Heart left ventricle (tissue), 16 donors: ENCODE measurements at places on chromosomes 5 and 9. TPM values are rescaled to one million over a fixed set of nuclear protein-coding genes. Genes with fewer than 3 reads are reported as not detected.

DNA sequence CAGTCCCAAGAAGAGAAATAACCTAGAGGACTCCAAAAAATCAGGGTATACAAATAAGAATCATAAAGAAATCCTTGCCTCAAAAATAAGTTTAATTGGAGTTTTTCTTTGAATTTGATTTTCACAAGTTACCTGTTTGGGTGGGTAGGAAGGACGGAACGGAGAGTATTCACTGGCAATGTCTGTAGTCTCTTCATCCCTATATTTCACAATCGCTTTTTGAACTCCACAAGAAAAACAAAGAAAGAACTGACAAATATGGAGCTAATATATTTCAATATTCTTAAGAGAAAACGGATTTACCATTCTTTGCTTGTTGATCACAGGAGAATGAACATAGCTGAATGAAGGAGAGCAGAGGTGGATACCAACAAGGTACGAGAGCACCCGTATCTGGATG lies 30.1 kb downstream of the MTMR12 start:
- no peak overlapping the region for H3K4me3 ChIP-seq
- DNase-seq = no peak
- peaks cover 22% of the 10 kb centered on the region for H3K4me1 ChIP-seq
- H3K27me3 ChIP-seq = no peaks in the 10 kb centered on the region

GRCh38 chr9:87618226-87618625 lies 107.7 kb upstream of the CTSL start:
- H3K27ac ChIP-seq = no peak overlapping the region
- no peaks in the 10 kb centered on the region for H3K4me1 ChIP-seq
- H3K27me3 ChIP-seq = no peaks in the 10 kb centered on the region
- DNase-seq = no peak

ADAMTSL1 gene
- total RNA-seq = 1.5 TPM

SPTLC1 gene
- total RNA-seq = 31.1 TPM

IFNA2 gene
- total RNA-seq = not detected

DNA sequence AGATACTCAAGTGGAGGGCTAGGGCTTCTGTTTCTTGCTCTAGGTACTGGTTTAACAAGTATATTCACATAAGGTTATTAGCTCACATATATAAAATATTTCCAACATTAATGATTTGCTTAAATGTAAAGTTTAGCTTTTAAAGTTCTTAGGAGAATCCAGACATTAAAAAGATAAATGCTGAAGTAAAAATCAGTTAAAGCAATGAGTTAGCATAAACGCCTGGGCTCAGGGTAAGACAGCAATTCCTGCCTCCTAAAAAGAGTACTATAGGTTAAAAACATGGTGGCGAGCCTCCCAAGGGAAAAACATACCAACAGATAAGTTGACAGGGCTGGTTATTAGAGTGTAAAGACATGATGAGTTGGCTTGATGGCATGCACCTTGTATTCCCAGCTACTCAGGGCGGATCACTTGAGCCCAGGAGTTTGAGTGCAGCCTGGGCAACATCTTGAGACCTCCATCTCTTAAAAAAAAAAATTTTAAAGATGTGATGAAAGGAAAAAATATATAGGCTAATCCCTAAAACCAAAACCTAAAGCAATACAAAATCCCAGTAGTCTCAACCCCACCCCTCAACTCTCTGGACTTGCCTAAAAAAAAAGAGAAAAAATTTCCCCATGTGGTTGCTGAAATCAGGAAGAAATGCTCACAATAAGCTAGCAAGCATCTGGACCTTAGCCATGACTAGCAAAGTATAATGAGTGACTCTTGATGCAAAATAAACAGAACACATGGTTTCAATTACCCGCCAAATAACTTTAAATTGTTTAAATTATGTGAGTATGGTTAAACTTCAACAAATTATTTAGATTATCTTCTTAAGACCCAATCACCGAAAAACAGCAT lies 3.6 kb downstream of the GOLPH3 start:
- H3K4me3 ChIP-seq = no peak overlapping the region
- no peak for DNase-seq
- peaks cover 55% of the 10 kb centered on the region for H3K36me3 ChIP-seq
- H3K27me3 ChIP-seq = no peaks in the 10 kb centered on the region

GRCh38 chr5:178462816-178463215 lies 127.4 kb downstream of the COL23A1 start:
- H3K36me3 ChIP-seq = no peaks in the 10 kb centered on the region
- H3K27ac ChIP-seq = no peak overlapping the region
- no peak for DNase-seq
- H3K27me3 ChIP-seq = no peaks in the 10 kb centered on the region

HAVCR2 gene
- 2.7 TPM for total RNA-seq

- no peaks in the 10 kb centered on the region for H3K27me3 ChIP-seq
- no peak for DNase-seq
- no peaks in the 10 kb centered on the region for H3K4me1 ChIP-seq
- no peaks in the 10 kb centered on the region for H3K36me3 ChIP-seq
These were observed 51.5 kb downstream of the KLF9 start for GRCh38 chr9:70362952-70363351.

DNA sequence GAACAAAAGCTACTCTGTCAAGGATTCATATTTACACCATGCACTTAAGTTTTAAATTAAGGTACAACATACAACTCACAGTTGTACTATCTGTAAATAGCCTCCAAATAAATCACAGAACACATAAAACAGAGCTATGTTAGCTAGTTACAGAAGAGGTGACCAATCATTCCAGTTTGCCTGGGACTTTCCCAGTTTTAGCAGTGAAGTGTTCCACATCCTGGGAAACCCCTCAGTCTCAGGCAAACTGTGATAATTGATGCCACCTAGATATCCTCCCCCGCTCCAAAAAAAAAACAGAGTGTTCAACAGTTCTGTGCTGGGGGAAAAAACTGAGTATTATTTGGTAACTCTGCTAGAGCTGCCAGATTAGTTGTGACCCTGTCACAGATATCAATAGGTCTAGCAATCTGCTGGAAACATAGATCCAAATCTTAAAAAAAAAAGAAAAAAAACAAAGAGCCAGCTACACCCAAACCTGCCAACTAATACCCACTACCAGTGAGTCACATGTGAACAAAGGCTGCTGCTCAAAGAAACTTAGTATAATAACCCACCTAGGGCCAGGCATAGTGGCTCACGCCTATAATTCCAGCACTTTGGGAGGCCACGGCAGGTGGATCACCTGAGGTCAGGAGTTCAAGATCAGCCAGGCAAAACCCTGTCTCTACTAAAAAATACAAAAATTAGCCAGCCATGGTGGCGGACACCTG lies 5.7 kb downstream of the TBCA start:
- no peaks in the 10 kb centered on the region for H3K27me3 ChIP-seq
- H3K27ac ChIP-seq = no peak overlapping the region
- no peak overlapping the region for H3K4me3 ChIP-seq

DNA sequence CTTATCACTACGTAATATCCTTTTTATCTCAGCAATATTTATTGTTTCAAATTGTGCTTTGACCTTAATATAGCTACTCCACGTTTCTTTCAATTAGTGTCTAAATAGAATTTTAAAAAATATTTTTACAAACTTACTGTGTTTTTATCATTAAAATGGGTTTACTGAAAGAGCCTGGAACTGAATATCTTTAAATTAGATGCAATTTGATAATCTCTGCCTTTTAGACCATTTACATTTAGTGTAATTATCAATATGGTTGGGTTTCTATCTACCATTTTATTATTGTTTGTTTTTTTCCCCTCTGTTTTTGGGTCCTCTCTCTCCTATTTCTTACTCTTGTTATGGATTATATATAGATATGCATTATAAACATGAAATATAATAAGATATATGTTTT lies 327.8 kb downstream of the IRX2 start:
- H3K27me3 ChIP-seq = no peaks in the 10 kb centered on the region
- no peak overlapping the region for H3K27ac ChIP-seq
- no peak for DNase-seq
- H3K4me1 ChIP-seq = no peaks in the 10 kb centered on the region
- no peaks in the 10 kb centered on the region for H3K36me3 ChIP-seq

FOXD4L5 gene
- not detected for total RNA-seq

GRCh38 chr9:112912636-112913035 lies 22.0 kb upstream of the SLC46A2 start:
- no peak overlapping the region for H3K4me3 ChIP-seq
- no peak overlapping the region for H3K27ac ChIP-seq
- H3K4me1 ChIP-seq = peaks cover 5% of the 10 kb centered on the region

GRCh38 chr5:56735849-56736641 lies 79.3 kb upstream of the MAP3K1 start:
- H3K27ac ChIP-seq = no peak overlapping the region
- H3K36me3 ChIP-seq = no peaks in the 10 kb centered on the region
- peaks cover 19% of the 10 kb centered on the region for H3K4me1 ChIP-seq
- H3K27me3 ChIP-seq = no peaks in the 10 kb centered on the region
- H3K4me3 ChIP-seq = no peak overlapping the region
- no peak for DNase-seq

DNA sequence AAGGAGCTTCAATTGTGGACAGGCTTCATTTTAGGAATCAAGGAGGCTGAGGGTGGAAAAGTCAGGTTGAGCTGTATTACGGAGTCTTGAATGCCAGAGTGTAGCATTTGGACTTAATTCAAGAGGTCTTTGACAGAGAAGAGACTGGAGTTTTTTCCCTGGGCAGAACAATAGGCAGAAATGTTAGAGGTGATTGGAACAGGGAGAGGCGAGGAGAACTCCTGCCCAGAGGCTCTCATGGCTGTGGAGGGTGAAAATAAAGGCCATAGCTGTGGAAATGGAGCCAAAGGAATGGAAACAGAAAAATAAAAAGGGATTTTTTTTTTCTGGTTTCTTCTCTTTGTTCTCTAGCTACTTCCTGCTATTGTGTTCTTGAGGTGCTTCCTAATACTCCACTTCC lies 3.7 kb upstream of the IFNB1 start:
- peaks cover 18% of the 10 kb centered on the region for H3K4me1 ChIP-seq
- H3K27me3 ChIP-seq = no peaks in the 10 kb centered on the region
- no peaks in the 10 kb centered on the region for H3K36me3 ChIP-seq
- H3K27ac ChIP-seq = no peak overlapping the region
- no peak for DNase-seq

- H3K27me3 ChIP-seq = no peaks in the 10 kb centered on the region
- peaks cover 9% of the 10 kb centered on the region for H3K4me1 ChIP-seq
These were observed 45.9 kb upstream of the NRARP start for GRCh38 chr9:137347928-137348327.

DNA sequence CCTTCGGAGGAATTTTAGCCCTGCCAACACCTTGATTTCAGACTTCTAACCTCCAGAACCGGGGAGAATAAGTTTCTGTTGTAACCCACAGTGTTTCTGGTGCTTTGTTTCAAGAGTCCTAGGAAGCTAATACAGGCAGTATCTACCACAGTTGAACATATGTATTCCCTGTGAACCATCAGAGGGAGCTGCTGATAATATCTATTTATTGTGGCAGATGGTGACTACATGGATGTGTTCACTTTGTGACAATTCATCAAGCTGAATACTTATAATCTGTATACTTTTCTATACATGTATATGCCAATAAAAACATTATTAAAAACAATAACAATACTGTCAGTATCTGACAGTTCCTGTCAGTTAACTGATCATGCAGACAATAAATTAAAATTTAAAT lies 137.2 kb upstream of the GNA14 start:
- DNase-seq = no peak
- H3K27ac ChIP-seq = no peak overlapping the region
- H3K36me3 ChIP-seq = no peaks in the 10 kb centered on the region
- no peaks in the 10 kb centered on the region for H3K4me1 ChIP-seq

DNA sequence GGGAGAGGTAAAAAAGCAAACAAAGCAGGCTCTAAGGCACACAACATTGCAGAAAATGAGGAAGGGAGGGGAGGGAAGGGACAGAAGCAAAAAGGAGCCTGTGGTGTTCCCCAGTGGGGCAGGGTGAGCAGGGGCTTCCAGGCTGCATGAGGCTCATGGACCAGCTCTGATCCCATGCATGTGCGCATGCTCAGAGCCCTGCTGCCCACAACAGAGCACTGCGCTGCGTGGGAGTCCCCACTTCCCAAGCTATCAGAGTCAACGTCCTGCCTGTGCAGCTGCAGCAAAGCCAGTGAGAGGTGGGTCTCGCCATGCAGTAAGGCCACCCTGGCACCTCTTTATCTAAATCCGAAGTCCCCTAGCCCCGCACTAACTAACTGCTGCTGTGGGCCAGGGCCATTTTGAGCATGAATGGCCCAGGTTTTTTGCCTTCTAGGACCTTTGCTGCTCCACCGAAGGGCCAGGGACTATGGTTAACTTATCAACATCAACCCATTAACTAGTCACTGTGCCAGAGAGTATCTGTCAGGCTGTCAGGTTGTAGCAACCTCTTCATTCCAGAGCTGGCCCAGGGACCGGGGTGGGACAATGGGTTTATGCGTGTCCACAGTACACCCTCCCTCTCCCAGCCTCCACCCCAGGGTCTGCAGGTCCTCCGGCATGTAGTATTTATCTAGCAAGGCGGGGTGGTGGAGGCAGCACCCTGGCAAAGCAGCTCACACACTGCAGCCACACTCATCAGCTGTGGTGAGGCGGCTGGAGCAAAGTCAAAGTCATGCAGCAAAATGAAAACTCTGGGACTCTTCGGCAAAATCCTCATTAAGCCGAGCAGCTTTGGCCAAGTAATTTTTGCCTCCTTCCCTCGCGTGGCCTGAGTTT lies 123.6 kb downstream of the SAXO1 start:
- no peaks in the 10 kb centered on the region for H3K4me1 ChIP-seq
- H3K27me3 ChIP-seq = no peaks in the 10 kb centered on the region
- H3K4me3 ChIP-seq = no peak overlapping the region
- no peak for DNase-seq

DNA sequence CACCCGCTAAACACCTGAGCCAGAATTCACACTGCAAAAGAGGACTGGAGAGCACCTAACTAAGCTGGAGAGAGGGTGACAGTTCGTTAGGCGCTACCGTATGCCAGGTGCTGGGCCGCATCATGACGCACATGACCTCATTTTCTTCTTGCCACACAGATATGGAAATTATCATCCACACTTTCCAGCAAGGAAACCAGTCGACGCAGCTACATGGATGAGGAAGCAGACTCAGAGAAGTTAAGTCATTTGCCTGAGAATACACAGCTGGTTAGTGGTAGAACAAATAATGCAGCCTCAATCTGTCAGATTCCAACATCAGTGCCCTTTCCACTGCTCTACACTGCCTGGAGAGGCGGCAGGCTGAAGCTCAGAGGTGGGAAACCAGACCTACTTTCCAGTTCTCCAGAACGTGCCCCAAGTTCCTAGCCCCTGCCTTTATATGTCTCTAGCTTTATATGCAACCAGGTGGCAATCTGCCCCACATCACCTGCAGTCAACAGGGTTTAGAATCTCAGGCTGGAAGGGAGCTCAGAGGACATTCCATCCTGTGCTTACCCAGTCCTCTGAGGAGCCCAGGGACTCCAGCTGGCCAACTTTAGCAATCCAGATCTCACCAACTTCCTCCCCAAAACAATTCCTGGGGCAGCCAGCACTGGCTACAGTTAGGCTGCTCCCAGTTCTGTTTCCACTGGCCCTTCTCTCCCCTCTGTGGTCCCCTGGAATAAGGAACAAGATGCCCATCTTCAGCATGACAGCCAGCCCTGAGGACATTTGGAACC lies 8.8 kb downstream of the TNIP1 start:
- no peaks in the 10 kb centered on the region for H3K36me3 ChIP-seq
- H3K4me3 ChIP-seq = no peak overlapping the region
- peak overlapping the region; percentile 22 for H3K27ac ChIP-seq
- DNase-seq = no peak
- no peaks in the 10 kb centered on the region for H3K4me1 ChIP-seq

GRCh38 chr9:125631391-125632085 lies 75.5 kb downstream of the MAPKAP1 start:
- no peak for DNase-seq
- no peaks in the 10 kb centered on the region for H3K27me3 ChIP-seq
- H3K27ac ChIP-seq = no peak overlapping the region
- H3K4me3 ChIP-seq = no peak overlapping the region
- H3K4me1 ChIP-seq = peaks cover 6% of the 10 kb centered on the region
- no peaks in the 10 kb centered on the region for H3K36me3 ChIP-seq

CDC20B gene
- total RNA-seq = not detected

- no peaks in the 10 kb centered on the region for H3K27me3 ChIP-seq
- H3K27ac ChIP-seq = no peak overlapping the region
- peaks cover 18% of the 10 kb centered on the region for H3K4me1 ChIP-seq
- DNase-seq = no peak
- no peaks in the 10 kb centered on the region for H3K36me3 ChIP-seq
These were observed 2.1 kb downstream of the LCN15 start for GRCh38 chr9:136762221-136762691.
